ENCODE measurements at places on chromosomes 11 and 22.

DNA sequence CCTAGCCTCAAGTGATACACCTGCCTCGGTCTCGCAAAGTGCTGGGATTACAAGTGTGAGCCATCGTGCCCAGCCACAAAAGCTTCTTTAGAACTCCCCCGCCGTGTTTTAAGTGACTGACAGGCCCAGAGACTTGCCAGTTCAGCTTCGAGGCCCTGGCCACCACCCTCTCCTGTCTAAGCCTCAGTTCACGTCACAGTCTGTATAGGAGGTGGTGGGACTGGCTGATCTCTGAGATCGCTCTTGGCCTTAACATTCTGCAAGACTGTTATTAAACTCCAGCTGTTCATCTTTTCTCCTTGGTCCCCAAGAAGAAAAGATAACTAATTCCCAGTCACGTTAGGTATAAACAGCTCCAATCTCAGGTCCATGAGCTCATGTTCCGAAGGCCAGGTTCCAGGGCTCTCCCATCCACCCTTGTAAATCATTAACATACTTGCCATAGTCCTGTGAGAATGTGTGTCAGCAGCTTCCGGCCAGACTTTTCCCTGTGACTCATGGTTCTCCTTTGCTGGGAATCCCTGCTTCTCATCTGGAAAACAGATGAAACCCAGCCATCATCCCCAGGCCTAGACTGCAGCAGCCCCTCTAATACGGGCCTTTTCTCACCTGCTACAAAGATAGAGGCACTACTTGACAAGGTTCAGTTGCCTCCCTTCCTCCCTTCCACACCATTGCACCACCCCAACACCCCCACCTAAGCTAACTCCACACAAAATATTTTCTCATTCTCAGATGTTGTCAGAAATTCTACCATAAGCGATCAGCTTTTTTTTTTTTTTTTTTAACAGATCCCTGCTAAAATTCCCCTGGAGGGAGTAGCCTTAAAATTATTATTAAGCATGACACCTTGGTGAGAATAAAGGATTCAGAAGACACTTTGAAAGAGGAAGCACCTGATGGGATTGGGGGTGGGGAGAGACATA, 5.6 kb upstream of the KIAA0930 start:
- no peak for DNase-seq

DNA sequence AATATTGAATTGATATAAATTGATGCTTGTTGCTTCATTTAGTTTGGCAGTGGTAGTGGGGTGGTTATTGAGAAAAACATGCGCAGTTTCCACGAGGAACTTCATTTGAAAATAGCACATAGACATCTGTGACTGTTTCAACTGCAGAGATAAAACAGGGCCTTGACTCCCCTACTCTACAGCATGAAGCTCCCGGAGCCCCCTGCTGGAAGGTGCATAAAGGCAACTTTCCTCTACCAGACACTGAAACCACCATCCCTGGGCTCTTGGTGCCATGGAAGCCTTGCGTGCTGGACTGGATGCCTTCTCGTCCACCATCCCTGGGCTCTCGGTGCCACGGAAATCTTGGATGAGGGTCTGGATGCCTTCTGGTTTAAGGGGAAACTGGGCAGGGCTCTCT, 195.9 kb downstream of the CSNK2A3 start:
- no peak for DNase-seq

GRCh38 chr11:103529181-103529684, 420.0 kb downstream of the DYNC2H1 start:
- DNase-seq, result no peak

GRCh38 chr11:72684236-72684912, 10.2 kb upstream of the PDE2A start:
- no peak for DNase-seq

DNA sequence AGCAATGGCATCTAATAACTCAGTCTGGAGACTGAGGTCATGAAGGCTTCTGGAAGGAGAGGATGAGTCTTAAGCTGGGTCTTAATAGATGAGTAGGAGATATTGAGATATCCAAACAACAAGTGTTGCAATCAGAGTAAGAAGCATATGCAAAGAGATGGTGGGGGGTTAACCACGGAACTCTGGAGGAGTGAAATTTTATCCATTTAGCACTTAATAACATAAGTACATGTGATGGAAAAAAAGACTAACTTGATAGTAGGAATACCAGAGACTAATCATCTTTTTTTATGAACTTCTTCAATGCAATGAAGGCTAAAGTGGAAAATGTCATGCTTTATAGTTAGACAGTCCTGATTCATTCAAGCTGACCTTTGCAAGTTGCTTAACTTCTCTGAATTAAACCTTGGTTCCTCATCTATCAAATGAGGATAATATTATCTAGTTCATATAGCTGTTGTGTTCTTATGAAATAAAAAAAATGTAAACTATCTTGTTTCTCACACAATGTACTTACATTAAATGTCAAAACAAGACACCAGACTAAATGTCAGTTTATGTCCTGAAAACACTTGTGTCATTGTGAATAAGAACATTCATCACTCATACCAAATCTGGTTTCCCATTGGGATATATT, 403.1 kb upstream of the CCDC90B start:
- no peak for DNase-seq

- no peak for DNase-seq
Observed at GRCh38 chr11:118068945-118069612, 7.8 kb upstream of the TMPRSS4 start.

- no peak for DNase-seq
Observed at GRCh38 chr22:26559961-26560575, 29.9 kb downstream of the TPST2 start.

GRCh38 chr22:49116486-49117120, 711.1 kb downstream of the BRD1 start:
- DNase-seq, result no peak

DNA sequence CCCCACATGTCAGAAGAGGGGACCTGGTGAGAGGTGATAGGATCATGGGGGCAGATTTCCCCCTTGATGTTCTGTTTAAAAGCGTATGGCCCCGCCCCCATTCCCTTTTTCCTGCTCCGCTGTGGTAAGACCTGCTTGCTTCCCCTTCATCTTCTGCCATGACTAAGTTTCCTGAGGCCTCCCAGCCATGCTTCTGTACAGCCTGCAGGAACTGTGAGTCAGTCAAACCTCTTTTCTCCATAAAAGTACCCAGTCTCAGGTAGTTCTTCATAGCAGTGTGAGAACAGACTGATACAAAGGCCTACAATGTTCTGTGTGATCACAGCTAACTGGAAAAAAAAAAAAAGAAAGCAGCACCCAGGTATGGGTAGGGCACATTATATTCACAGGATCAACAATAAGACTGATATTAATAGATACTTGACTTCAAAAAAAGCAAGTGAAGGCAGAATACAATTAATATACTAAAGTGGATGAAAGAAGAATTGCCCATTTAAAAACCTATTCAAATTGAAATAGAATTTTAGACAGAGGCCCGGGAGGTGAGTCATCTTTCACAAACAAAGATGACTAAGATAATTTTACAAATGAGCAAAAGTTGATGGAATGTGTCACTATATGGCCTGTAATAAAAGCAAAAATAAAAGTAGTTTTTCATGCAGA, 1.7 kb upstream of the OR52K1 start:
- no peak for DNase-seq

GRCh38 chr11:126499131-126499752, 143.8 kb downstream of the ST3GAL4 start:
- DNase-seq, result no peak

DNA sequence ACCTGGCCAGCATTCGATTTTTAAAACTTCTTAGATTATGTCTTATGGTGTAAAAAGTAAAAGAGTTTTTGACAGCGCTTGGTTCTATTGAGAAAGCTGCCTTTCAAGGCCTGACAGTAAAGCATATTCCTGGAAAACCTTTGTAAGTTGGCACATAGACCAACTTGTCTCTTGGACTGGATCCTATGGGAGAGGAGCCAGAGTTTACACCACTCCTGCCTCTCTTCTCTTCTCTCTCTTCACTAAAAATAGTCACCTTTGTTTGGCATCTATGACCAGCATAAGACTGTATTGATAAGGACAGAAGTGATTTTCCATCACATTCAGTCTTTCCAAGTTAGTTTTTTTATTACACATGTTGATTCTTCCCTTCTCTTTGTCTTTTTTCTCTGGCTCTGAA, 33.7 kb downstream of the CSRP3 start:
- no peak for DNase-seq

DNA sequence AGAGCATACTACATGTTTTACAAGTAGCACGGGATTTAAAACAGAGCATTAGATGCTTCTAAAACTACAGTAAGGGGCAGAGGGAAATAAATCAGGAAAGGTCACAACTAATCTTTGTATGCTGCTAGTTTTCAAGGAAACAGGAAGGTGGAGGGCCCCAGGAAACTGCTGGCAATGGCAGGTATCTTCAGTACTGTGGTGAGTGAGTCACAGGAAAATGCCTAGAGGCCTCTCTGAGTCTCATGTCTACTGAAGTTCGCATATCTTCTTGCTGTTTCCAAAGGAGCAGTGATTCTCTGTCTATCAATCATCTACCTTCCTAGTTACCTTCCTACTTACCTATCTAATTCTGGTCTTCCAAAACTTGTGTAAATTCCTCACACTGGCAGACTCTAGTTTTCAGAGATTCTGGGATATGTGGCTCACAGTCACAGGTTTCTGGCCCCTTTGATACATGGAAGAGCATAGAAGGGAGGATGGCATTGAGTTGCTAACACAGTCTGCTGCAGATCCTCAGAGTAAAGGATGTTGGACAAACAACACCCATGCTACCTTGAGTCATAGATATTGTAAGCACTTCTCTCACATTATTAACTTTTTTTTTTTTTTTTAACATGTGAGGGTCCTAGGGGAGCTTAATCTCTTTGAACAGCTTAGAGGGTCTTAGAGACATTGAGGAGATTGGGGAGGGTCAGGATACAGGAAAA, 58.8 kb upstream of the SYN3 start:
- no peak for DNase-seq

DNA sequence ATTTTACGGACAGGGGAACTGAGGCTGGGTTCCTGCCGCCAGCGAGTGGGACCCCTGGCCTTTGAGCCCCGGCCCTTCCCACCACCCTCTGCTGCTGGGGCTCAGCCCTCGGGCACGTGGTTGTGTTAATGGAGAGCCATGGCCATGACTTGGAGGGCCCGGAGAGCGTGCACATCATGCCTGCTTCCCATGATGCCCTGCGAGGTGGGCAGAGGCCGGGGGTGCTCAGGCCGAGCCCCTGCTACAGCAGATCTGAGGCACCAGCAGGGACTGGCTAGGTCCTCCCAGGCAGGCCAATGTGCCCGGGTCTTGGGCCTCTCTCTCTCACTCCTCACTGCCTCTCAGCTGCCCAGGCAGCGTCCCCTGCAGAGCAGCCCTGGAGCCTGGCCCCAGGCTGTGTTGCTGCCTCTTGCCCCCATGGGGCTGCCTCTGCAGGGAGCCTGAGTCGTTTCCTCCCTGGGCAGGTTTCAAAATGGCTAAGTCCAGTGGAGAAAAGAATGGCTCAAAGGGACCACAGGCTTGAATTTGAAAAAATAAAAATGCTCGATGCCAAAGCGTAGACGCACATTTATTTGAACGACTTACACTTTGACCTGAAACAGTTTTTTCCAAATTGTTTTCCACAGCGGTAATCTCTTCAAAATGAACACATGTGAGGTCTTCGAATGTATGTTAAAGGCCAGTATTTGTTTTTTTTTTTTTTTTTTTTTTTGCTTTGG, 72.6 kb upstream of the CLDN5 start:
- no peak for DNase-seq

- DNase-seq, result no peak
Observed at GRCh38 chr11:47506795-47507562, 46.0 kb downstream of the CELF1 start.

DNA sequence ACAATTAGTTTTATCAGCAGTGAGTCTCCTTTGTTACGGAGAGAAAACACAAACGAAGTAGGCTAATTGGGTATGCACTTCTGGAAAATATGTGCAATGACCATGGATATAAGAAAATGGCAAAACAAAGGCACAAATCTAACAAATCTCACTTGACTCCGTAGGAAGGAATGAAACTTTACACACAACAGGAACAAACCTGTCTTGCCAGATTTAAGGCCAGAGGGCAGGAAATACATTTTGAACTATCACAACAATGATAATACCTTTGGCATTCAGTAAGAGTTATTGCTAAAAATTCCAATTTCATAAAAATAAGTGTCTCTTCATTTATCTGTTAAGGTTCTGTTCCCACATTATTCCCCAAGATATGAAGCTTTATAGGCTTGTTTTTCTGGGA, 36.6 kb downstream of the SLC25A17 start:
- DNase-seq, result no peak

DNA sequence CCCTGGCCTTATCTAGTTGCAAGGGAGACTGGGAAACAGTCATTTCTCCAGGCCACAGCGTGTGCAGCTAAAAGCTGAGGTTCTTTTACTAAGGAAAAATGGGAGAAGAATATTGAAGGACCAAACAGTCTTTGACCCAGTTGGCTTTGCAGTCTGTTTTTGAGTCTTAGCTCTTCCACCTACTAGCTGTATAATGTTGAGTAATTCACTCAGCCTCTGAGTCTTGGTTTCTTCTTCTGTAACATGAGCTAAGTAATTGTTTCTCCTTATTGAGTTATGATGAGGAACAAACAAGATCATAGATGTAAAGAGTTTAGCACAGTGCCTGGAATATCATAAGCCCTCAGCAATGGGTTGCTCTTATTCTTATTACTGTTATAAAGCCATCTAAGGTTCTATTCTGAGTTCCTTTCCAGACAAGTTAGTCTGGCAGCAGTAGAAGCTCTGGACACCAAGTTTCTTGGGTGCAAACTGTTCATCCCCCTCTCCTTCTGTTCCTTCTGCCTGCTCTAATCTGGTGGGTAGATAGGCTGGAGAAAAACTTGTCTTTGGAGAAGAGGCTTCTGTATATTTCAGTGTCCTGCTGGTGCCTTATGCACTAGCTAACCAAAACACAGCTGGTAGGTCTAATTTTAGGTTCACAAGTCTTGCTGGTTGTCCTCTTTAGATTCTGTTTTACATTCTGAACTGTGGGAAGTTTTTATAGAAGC, 13.5 kb downstream of the TRIM44 start:
- DNase-seq, result no peak

- no peak for DNase-seq
Observed at GRCh38 chr11:65434057-65434666, 11.6 kb downstream of the NEAT1 start.

GRCh38 chr22:27482402-27482801, 319.2 kb downstream of the MN1 start:
- DNase-seq, result no peak

DNA sequence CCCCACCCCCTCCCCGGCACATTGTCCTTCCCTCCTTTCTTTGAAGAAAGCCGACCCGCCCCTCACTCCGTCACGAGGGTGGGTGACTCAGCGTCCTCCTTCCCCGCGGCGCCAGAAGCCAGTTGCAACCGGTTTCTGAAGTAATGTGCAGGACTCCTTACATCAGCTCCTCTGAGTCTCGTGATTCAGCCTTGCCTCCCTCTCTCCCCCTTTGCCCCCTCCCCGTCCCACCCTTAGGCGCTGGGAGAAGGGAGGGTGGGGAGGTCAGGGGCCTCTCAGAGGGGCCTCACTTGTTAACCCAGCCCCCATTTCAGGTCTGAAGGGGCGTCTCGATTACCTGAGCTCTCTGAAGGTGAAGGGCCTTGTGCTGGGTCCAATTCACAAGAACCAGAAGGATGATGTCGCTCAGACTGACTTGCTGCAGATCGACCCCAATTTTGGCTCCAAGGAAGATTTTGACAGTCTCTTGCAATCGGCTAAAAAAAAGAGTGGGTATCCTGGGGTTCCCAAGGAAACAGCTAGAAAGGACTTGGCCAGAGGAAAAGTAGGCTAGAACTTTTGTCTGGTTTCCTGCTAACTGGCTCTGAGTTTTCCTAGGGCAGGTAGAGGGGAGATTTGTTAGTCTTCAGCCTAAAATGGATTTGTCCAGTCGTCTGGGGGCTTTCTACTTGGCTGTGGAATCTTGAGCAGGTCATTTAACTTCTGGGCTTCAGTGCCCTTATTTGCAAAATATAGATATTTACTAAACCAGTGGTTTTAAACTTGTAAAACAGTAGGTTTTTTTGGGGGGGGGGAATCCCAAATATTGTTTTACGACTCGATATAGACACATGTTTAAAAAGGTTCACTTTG, 1.1 kb downstream of the SLC3A2 start:
- peak; percentile 89 for DNase-seq
